T-helper 1 cell (primary cell): ENCODE measurements at places on chromosomes 2 and 18.
A peak's percentile ranks its signal among the peaks of the same experiment; 100 is the strongest.

GRCh38 chr2:60437080-60437696, 116.3 kb downstream of the BCL11A start:
- DNase-seq = no peak

DNA sequence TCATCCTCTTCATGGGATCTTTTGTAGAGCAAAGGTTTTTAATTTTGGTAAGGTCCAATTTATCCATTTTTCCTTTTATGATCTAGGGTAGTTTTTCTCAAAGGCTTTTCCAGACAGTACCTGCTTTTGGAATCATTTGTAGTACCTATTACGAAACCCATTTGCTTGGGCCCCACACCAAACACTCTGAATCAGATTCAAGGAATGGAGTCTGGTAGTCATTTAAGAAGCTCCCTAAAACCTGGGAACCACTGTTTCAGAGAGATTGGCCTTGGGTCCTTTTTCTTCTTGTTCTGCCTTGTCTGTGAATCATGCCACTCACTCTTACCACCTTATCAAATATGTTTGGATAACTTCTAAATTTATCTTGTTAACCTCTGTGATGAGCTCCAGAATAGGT, 40.3 kb downstream of the OSBPL6 start:
- DNase-seq = no peak

DNA sequence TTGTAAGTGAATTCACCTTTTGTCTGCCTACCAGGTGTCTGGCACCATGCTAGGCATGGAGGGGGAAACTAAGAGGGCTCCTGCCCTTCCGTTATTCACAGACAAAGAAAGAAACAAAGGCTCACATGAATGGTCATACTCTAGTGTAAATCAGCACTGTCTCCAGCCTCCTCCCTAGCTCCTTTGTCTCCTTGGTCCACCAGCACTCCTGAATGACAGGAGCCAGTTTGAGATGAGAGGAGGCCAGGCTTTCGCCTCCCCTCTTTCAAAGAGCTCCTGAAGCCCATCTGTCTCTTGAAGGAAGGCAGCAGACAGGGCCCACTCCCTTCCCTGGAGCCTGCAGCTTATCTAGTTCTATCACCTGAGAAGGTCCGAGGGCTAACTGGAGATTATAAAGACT, 18.7 kb downstream of the SATB2 start:
- DNase-seq = no peak

DNA sequence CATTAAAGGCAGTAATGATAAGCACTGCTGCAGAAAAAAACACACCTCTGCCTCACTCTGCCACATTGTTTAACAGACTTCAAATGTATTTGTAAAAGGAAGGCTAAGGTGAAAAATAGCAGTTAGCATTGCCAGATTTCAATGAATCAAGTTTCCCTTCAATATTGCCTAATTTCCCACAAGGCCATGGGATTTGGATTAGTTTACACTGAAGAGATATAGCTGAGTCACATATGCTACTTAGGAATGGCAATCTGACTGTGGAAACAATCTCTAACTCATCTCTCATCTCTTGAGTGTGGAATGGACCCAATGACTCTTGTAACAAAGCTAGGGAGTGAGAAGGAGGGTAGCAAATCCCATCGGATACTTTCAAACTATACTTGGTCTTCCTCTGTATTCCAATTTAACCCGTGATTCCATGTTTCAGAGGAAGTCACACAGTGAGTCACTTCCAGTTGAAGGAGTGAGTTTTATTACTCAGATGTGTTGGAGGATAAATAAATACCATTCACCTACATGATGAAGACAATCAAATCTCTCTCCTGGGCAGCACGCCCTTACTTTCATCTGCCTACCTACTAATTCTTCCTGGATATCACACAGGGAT, 5.1 kb downstream of the B4GALT6 start:
- DNase-seq = no peak

DNA sequence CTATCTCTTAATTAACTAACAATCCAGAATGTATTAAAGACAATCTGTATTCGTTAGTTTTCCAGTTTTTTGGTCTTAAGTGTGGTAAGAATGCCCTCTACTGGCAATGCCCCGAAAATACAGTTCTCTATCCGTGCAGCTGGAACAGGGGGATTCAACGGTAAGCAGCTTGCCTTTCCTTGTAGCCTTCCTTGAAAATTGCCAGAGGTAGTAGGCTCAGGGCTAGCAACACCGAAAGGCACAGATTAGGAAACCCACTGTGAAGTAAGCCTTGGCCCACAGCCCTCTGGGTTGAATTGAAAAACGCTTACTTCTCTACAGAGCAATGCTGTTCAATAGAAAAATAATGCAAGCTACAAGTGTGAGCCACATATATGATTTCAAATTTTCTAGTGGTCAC, 17.1 kb upstream of the VPS4B start:
- no peak for DNase-seq

GRCh38 chr2:237519506-237520245, 32.6 kb downstream of the MLPH start:
- no peak for DNase-seq

DNA sequence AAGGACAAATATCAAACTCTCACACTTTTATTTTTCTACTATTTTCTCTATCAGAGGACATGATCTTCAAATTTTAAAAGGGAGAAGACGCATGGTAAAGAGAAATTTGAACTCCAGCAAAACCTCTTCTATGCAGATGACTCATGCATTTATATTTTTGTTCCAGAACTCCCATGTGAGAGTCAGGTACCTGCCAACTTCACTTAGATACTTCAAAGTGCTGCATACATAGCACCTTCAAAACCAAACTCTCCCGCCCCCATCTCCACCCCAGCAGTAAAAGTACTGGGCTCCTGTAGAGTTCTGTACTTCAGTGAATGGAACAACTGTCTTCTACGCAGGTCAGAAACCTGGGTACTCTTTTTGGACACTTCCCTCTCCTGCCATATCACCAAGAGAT, 398.3 kb downstream of the TGIF1 start:
- DNase-seq = no peak

GRCh38 chr2:7014174-7014640, 97.0 kb downstream of the RNF144A start:
- no peak for DNase-seq

GRCh38 chr18:76314015-76314414, 181.0 kb downstream of the ZNF516 start:
- DNase-seq = no peak

- DNase-seq = no peak
Measured at GRCh38 chr18:51108330-51108729, 78.3 kb downstream of the SMAD4 start.

DNA sequence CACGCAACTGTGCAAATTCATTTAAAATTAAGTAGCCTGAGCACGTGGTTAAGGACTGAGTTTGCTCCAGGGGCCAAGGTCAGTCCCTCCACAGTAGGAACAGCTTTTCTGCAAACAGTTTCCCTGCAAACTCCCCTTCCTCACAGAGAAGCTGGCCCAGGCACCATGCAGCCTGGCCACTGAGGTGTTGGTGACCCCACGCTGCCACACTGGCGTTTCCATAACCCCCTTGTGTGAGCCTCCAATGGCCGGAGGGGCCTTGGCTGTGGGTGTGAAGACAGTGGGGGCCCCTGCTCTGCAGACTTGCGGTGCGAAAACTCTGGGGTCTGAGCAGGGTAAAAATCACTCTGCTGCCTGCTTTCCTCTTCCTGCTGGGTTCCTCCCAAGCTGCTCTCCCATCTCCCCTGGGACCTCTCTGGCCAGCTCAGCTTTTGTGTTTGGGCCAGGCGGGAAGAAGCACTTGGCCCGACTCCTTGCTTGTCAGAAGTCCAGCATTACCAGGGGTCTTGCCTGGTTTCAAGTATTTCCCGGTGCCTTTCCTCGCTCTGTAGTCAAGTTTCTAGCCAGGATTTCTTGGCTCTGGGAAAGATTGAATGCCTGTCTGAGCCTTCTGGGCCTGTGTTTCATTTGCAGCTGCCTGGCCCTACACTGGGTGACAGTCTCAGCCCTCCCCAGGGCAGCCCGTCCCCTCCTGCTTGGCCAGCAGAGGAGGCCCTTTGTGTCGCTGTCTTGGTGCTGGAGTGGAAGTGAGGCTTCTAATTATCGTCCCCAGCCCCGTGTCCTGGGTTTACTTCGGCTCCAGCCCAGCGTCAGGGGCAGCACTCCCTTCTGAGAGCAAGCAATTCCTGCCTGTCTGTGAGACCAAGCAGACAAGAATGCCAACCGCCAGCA, 131.4 kb upstream of the SLC1A4 start:
- DNase-seq = no peak

- DNase-seq = no peak
Measured at GRCh38 chr2:68125821-68126220, 31.9 kb upstream of the PNO1 start.

- DNase-seq = no peak
Measured at GRCh38 chr2:161658259-161658658, 34.0 kb downstream of the SLC4A10 start.

GRCh38 chr2:10265329-10266132, 37.2 kb upstream of the HPCAL1 start:
- peak; percentile 5 for DNase-seq

GRCh38 chr2:224449212-224450147, 47.6 kb upstream of the FAM124B start:
- no peak for DNase-seq

- DNase-seq = no peak
Measured at GRCh38 chr2:17851731-17852585, 26.5 kb upstream of the KCNS3 start.

DNA sequence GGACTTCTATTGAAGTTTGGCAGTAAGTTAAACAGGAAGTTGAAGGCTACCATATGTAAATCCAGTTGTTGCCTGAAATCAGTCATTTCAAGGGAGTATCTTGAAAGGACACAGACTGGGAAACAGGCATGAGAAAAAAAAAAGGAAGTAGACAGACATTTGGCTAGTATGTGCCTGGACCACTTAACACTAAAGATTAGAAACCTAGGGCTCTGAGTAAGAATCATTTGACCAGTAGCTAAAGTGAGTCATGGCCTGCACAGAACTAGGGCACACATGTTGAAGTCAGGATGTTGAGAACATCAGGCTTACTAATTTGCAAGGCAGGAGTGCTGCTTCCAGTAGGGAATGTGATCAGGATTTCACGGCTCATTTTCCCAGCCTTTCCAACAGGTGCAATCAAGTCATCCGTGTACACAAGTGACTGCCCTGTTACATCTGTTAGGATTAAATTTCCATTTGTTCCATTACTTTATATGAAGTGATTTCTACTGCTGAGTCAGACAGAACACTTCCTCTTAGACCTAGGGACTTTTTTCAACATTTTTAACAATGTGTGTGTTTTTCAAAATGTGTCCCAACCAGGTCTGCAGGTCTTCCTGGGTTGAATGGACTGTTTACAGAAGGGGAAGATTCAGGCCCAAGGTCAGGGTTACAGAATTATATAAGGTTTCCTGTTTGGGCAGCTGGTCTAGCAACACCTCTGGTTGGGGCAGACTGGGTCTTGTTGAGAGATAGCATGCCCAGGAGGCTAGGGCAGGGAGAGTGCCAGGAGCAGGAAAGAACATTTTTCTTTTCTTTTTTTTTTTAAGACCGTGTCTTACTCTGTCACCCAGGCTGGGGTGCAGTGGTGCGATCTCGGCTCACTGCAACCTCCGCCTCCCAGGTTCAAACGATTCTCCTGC, 145.6 kb downstream of the TGIF1 start:
- peak; percentile 68 for DNase-seq

DNA sequence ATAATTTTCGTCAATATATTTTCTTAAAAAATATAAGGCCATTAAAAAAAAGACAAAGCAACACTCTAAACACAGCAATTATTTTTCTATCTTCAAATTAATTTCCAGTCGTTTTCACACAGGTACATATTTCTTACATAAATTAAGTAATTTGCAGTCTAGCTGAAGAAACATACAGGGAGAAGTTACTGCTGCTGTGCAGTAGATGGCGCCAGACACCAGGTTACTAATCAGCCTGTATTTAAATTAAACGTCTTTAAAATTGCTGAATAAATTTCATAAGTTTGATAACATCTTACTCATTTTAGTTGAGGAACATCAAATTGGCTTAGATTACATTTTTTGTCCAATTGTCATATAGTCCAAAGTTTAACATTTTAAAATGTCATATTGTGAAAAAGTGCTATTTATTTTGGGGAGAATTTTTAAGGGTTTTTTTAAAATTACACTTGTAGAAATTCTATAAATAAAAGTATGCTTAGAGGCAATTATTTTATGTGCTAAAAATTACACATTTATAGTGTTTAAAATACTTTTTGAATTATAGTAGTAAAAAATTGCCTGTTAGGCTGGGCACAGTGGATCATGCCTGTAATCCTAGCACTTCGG, 88.4 kb downstream of the PMAIP1 start:
- DNase-seq = peak; percentile 30

DNA sequence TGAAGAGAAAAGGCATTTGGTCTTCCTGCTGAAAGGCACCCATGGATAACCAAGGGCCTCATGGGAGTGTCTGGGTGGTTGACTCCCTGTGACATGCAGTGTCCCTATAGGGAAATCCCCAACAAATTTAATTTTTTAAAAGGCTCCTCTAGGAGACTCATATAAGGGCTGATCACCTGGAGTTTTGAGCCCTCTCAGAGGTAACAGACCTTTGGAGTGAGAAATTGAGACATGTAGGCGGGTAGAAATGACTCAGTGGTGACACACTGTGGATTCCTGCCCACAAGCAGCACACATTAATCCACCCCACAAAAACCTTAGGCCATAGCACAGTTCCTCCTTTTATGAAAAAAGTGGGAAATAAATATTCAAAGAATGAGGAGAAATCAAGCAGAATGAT, 557.0 kb upstream of the CNTNAP5 start:
- no peak for DNase-seq

DNA sequence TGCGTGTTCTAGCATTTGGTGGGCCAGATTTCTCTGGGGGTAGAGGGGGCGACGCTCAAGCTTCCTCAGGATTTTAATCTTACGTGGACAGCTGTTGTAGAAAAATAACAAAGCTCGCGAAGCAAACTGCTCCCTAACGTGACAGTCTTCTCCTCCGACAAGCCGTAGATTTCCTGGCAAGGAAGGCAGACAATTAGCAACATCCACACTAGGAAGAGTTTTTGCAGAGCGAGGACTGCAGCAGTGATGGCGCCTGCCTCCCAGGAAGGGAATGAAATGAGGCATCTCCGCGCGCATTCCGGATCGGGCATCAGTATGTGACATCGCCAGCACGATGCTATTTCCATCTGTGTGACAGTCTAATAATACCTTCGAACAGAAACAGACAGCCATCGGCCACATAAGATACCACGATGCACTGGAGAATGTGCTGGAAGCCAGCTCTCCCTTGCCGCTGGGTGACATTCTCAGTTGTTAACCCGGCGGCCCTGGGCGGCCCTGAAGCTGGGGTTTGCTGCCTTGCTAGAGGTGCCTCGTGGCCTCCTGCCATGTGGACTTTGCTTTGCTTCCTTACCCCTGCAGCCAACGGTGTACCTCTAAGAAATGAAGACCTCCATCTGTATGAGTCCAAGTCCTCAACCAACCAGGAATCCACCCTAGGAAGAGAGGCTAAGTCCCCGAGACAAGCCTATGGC, 101.8 kb upstream of the AGAP1 start:
- no peak for DNase-seq

GRCh38 chr2:199742884-199743283, 108.1 kb downstream of the FTCDNL1 start:
- no peak for DNase-seq

- no peak for DNase-seq
Measured at GRCh38 chr2:82000606-82001005, 1696.1 kb upstream of the LRRTM1 start.
